Stimulated activated CD4-positive, alpha-beta T cell treated with anti-CD3 and anti-CD28 coated beads, TNF-alpha, amount 100 ng/mL, for 1 hour (primary cell): ENCODE measurements at places on chromosomes 2 and 18.

GRCh38 chr18:10128921-10129501 lies 215.2 kb downstream of the VAPA start:
- DNase-seq, result no peak

DNA sequence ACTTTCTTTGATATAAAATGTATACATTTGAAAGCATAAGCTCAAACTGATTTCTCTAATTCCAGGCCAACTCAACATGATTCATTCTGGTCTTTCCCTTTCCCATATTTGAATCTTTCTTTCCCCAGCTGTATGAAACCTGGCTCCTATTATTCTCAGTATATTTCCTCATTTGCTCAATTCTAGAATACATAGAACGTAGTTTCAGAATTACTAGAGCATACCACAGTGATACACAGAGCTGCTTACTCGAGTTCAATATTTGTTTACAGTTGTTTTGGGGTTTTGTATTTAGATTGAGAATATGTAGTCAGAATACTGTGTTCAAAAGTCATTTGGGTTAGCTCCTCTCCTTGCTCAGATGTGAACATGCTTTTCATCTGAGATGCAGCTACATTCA lies 43.0 kb downstream of the TNFRSF11A start:
- DNase-seq, result no peak

DNA sequence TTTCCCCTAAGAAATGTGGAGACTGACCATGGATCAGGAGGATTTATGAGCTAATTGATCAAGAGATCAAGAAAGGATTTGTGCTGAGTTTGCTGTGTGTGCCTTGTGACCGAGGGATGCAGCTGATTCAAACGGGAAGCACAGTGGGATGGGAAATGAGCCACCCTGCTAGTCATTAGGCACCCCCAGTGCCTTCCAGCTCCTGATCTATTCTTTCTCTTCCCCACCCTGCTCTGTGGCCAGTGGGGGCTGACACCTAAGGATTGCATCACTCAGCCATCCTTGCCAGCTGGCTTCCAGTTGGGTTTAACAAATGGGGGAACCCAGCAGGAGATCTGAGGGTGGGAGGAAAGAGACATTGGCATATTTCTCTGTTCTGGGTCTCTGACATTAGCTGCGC lies 132.2 kb upstream of the CXCR4 start:
- no peak for DNase-seq

DNA sequence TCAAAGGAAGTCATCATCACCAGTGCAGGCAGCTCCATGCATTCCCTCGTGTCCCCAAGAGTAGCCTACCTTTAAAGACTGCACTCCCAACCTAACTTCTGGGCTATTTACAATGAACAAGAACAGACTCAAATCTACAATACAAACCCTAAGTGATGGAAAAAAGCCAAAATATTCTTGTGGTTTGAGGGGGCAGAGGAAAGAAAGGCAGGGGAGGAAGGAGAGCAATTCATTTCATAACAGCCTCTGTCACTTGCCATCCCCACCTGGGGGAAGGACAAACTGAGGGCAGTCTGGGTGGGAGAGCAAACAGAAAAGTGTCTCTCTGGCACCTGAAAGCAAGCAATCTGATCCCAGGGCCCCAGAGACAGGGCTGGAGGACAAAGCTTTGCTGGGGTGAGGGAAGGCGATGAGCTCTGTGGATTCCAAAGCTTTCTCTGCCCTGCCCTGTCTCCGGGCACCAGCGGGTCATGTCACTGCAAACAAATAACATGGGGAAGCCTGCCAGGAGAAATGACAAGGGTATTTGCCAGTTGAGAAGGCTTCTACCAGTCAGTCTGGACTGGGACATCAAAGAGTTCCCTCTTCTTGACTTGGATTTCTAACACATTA lies 528.0 kb upstream of the TNP1 start:
- no peak for DNase-seq

DNA sequence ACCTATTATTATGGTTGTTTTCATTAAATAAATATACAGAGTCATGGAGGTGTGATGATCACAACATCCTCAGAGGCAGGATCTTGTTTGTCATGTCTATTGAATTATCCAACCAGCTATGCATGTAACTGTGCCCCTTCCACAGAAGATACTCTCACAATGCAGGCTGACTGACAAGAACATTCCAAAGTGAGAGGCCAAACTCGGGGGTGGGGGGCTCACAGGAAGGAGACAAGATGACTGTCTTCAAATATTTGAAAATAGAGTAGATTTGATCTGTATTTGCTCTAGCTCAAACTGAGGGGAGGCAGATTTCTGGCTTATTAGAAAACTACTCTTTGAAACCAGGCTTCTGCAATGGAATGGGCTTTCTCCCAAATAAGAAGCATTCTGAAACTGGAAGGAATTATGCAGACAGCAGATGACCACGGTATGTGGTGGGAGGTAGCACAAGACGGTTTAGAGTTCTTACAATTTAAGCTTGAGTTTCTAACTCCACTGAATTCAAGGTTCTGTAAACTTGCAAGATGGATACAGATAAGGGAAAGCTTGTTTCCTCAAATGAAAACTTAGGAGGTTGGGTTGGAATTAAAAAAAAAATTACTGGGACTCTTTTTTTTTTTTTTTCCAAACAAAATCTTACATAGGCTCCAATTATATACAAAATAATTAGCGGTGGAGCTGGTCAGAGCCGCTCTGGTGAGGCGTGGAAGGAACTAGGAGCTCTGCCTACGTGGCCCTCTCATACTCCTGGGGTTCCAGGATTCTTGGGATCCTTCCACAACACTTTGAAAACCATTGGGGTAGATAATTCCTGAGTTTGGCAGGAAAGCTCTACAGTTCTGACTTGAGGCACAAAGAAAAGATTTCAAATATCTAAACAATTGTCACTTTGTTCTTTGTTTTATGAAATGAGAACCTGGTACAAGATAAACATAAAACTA lies 79.3 kb downstream of the PLA2R1 start:
- DNase-seq, result no peak

DNA sequence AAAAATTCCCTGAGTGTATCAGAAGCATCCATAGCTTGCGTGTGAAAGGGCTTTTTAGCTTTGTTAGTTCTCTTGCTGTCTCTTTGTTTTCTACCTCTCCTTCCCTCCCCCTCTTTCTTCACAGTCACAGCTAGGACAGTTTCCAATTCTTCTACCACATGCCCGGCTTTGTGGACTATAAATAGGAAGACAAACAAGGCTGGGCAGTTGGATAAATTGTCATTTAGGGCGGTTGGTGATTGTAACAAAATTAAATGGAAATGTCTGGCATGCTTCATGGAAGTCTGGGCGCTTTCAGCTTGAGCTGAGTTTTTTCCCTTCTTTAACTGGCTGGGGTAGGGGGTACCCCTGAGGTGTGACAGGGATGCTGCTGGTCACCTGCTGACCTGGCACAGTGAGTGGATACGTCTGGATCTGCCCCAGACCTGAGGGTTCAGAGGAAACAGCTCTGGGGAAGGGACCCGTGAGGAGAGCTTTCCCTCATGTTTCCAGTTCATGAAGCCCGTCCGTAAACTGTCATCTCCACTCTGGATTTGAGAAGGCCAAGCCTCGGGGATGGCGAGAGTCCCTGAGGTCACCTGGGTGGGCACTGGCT lies 29.0 kb upstream of the GIGYF2 start:
- no peak for DNase-seq

- DNase-seq, result no peak
Observed at GRCh38 chr2:74862020-74862964, 28.4 kb downstream of the HK2 start.
